ENCODE measurements at places on chromosomes 16 and 17.

DNA sequence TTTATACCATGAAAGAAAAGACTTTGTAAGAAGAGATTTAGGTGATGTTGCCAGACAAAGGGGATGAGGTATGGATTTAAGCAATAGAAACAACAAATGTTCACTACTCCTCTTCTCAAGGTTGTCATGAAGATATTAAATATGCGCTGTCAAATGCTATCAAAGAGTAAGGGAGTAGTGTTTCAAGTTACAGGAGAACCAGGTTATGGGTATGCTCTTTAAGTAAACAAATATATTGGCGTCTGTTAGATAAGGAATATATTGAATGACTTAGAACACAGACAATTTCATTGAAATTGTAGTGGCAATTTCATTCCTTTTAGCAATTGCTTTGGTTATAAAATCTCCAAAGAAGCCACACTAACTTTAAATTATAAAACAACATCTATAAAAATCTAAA is 229.0 kb downstream of the FTO start:
- no peak for DNase-seq

GRCh38 chr17:7656958-7657609 is 6.4 kb downstream of the ATP1B2 start:
- DNase-seq = no peak

DNA sequence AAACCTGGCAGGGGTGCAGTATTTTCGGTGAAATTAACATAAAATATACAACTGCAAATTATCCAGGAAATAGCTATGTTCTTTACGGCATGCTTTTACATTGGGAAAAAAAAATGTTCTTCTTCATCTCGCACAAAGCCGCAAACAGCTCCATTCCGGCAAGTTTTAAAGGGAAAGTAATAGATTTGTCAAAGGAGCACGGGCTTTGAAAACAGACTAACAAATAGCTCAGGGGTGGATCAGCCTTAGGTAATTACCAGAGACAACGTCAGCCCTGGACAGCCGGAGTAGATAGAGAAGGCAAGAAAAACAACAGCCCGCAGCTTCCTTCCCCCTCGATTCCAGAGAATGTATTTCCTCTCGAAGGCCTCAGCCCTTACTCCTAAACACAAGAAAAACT is 222.5 kb downstream of the C16orf78 start:
- no peak for DNase-seq

GRCh38 chr16:75060723-75061122 is 55.9 kb downstream of the LDHD start:
- DNase-seq = no peak

- no peak for DNase-seq
These were observed 119.6 kb upstream of the PMFBP1 start for GRCh38 chr16:72291531-72291981.

- no peak for DNase-seq
These were observed 252.0 kb upstream of the ASIC2 start for GRCh38 chr17:33545124-33545523.

DNA sequence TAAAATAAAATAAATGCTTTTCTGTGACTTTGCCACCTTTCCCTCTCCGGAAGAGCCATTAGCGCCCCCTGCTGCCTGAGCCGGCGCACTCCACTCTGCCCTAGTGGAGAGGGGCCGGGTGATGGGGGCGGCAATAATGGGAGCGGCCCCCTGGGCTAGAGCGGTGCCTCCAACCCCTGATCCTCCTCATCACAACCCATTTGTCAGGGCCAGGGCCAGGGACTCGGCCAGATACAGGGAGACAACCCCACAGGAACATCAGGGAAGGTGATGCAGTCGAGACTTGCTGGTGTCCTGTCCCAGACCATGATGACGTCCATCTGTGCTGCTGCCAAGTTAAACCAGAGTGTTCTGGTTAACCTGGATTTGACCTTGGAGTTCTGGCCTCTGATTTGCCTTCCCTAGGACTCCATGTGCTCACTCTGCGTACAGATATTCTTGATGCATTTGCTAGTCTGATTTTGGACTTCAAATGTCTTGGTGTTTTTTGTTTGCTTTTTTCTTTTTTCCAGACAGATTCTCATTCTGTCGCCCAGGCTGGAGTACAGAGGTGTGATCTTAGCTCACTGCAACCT is 46.1 kb upstream of the BPTF start:
- DNase-seq = peak; percentile 8

DNA sequence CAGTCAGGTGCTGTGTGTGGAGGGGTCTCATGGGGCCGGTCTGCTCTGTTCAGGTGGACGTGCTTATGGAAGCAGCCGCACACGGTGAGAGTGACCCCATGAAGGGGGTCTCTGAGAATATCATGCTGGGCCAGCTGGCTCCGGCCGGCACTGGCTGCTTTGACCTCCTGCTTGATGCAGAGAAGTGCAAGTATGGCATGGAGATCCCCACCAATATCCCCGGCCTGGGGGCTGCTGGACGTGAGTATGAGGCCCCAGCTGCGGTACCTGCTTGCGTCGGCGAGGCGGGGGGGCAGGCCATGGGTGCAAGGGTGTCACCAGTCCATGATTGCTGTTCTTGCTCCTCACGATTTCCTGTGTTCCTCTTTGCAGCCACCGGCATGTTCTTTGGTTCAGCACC is 27.9 kb downstream of the POLR2A start:
- DNase-seq = no peak

- DNase-seq = no peak
These were observed 12.6 kb downstream of the C1QTNF1 start for GRCh38 chr17:79036596-79036995.

- DNase-seq = no peak
These were observed 571 bp upstream of the USP10 start for GRCh38 chr16:84699147-84699711.

DNA sequence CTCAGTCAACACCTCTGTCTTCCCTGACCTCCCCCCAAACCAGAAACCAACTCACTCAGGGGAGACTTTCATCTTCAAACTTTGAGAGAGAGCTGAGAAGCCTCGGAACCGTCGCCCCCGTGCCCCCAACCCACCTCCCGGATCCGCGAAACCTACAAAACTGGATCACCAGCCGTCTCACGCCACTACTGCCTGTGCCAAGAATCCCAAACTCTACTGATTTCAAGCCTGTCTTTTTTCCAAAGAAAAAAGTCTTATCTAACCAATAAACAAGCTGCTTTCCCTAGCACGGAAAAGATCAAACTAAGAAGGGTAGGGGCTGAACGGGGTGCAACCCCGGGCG is 2.0 kb downstream of the AXIN2 start:
- no peak for DNase-seq

DNA sequence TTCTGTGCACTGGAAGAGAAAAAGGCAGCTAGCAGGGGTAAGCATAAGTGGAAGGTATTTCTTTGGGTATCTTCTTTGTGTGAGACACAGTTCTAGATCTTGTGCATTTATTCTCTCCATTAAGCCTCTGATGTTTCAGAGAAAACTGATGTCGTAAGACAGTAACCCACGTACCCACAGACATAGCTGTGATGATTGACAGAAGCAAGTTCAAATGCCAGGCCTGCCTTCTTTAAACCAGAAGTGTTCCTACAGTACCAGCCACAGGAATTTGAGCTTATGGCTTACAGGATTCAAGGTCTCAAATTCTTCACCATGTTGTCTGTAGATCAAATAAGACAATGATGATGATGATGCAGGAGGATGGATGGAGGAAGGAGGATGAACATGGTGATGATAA is 161.4 kb upstream of the KCNJ16 start:
- DNase-seq = no peak

DNA sequence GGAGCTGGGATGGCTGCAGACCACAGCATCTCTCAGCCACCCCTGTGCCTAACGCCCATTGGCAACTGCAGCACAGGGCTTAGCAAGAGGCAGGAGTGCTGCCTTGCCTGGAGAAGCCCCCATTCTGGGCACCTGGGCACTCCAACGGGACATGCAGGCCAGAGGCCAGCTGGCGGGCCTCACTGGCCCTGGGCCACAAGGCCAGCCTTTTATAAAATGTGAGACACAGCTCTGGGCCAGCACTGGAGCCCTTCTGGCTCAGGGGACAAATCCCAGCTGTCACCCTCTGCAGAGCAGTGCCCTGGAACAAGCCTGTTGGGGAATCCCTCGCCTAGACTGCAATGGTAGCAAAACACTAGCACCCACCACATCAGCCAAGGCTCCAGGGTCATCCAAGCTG is 171.8 kb downstream of the WSCD1 start:
- no peak for DNase-seq

Data from activated CD8-positive, alpha-beta memory T cell treated with anti-CD3 and anti-CD28 coated beads for 1 hour (primary cell).